Activated CD4-positive, alpha-beta T cell treated with anti-CD3 and anti-CD28 coated beads for 1 hour (primary cell): ENCODE measurements at places on chromosomes 1 and 21.

GRCh38 chr1:15851210-15852035 lies 3.9 kb downstream of the SPEN start:
- no peak for DNase-seq

GRCh38 chr21:35225573-35225972 lies 176.5 kb upstream of the RUNX1 start:
- DNase-seq = no peak

DNA sequence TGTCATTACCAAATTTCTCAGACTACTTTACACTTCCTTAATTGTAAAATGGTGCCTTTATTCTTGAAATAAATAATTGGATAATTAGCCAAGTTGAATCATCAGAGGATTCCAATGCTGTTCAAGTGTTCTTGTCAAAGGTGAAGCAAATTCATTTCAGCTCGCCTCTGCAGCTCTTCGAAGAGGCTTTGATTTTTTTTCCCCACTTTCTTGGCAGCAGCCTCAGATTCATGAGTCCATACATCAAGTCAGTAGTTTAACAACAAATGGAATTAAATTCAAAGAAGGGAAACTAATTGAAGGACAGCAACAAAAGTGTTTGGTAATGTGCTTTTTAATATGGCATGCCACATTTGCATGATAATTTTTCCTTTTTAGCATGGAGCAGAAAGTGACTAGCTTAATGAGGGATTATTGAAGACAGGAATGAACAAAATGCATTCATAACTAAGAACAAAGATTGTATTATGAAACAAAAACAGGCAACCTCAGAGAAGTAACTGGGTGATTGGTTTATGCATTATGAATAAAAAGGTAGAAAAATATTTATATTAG lies 239.0 kb downstream of the USH2A start:
- no peak for DNase-seq

DNA sequence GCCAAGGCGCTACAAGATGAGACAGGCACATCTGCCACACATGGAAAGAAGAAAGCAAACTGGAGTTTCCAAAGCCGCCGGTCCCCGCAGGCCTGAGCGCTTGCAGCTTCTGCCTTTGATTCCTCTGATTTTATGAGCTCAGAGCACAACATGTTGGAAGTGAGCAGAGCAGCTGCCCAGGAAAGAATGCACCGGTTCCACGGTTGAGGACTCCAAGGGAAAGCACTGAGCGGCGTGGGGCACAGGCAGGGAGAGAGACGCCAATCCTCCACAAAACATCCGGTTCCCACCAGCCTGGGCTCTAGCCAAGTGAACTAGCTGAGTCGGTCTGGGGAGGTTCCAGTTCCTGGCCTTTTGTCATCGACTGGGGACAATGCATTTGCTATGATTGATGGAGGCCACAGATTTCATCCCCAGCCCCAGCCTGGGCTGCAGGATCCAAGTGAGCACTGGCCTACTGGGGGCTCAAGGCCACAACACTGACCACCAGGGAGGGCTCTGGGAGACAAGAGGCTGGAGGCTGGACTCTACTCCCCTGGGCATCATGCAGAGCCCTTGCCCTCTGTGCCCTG lies 253.1 kb upstream of the IRF2BP2 start:
- DNase-seq = no peak

GRCh38 chr21:26837539-26837938 lies 7.7 kb downstream of the ADAMTS1 start:
- no peak for DNase-seq

- DNase-seq = no peak
Measured at GRCh38 chr21:33951276-33952178, 35.9 kb upstream of the ATP5PO start.

- DNase-seq = no peak
Measured at GRCh38 chr1:53728702-53729455, 10.1 kb downstream of the GLIS1 start.

DNA sequence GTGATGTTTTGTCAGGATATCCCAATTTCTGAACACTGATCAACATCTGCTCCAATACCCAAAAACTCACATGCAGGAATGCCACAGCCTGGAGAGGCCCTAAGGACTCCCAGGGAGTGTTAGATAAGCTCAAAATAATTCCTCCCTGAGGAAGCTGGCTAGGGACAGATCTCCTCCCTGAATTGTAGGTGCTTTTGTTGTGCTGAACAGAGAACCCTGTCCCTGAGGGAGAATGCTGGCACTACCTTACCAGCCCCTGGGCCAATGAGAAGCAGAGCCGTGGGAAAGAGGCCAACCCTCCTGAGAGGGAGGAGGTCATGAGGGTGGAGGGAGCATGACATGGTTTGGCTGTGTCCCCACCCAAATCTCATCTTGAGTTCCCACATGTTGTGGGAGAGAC lies 73.6 kb upstream of the PTGFRN start:
- no peak for DNase-seq

GRCh38 chr1:214850432-214851050 lies 232.0 kb upstream of the KCNK2 start:
- DNase-seq = no peak

GRCh38 chr1:37123276-37124115 lies 89.2 kb upstream of the GRIK3 start:
- no peak for DNase-seq

DNA sequence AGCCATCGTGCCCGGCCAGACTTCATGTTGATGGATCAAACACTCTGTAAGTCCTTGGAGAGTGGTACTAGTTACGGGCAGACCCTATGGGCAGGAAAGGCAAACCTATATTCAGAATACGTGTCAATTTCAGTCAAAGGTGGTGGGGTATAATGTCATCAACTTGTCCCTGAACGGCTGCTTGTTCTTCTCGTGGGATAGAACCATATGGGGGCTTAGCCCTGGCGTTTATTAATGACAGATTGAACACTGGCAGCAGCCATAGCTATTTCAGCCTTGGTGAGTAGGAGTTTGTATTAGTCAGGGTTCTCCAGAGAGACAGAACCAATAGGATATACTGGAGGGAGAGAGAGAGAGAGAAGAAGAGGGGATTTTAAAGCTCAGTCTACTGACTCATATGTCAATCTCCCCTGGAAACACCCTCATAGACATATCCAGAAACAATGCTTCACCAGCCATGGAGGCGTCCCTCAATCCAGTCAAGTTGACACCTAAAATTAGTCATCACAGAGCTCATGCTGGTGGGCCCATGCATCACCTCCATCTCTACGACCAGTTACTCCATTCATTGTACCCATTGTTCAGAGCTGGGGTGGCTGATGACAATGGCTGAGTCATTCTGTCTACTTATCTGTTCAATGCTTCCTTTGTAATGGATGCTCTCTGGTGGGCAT lies 16.1 kb upstream of the AQP10 start:
- no peak for DNase-seq

DNA sequence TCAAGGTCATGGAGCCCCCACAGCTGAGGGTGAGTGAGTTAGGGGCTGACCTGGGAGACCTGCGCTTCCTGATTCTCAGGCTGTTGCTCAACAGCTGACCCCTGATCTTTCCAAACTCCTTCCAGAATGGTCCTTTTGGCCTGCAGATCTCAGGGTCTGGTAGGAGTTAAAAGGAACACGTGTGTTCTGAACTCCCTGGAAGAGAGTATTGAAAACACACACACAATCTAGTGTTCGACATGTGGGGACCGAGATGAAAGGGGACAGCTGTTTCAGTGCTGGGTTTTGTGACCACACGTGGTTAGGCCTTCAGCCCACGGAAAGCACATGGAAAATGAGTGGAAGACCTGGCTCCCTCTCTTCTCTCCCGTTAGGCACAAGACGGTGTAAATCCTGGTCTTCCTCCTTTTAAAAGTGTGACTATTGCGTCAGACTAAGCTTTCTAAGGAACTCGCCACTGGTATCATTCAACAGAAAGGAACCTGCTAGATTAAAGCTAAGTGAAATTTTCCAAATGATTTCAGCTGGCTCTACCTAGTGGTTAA lies 49.6 kb downstream of the RUNX1 start:
- DNase-seq = no peak

- no peak for DNase-seq
Measured at GRCh38 chr1:218572050-218572449, 226.9 kb downstream of the TGFB2 start.

GRCh38 chr1:93155335-93155734 lies 24.9 kb downstream of the TMED5 start:
- DNase-seq = no peak

DNA sequence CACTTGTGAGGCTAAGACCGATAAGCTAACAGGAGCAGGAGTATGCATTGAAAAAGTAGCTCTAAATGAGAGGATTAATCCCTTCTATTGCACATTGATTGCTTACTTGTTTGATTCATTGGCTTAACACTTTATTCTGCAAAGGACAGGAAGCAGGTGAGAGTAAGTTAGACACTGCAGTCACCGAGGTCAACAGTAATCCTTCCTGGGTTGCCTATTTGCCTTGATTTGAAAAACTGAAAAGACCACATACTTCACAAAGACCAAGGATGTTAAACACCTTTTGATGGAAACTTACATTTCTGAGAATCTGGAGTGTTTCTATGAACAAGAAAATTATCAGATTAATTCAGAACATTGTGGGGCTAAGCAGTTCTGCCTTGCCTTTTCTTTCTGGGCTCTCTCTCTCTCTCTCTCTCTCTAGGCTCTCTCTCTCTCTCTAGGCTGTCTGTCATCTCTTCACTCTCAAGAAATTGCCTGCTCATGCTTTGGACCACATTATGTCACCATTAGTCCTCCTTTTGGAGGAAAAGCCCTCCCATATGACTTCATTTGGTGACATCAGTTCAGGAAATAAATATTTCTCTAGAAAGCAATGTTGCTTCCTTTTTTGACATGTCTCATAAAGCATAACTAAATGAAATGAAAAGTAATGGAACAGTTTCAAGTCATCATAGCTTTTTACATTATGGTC lies 103.8 kb downstream of the TNFSF18 start:
- no peak for DNase-seq
